ENCODE measurements at places on chromosomes 5 and 9.
A peak's percentile ranks its signal among the peaks of the same experiment; 100 is the strongest.

GRCh38 chr5:125311743-125312142, 565.3 kb upstream of the ZNF608 start:
- no peak for DNase-seq

GRCh38 chr5:10800852-10801251, 39.8 kb upstream of the DAP start:
- no peak for DNase-seq

DNA sequence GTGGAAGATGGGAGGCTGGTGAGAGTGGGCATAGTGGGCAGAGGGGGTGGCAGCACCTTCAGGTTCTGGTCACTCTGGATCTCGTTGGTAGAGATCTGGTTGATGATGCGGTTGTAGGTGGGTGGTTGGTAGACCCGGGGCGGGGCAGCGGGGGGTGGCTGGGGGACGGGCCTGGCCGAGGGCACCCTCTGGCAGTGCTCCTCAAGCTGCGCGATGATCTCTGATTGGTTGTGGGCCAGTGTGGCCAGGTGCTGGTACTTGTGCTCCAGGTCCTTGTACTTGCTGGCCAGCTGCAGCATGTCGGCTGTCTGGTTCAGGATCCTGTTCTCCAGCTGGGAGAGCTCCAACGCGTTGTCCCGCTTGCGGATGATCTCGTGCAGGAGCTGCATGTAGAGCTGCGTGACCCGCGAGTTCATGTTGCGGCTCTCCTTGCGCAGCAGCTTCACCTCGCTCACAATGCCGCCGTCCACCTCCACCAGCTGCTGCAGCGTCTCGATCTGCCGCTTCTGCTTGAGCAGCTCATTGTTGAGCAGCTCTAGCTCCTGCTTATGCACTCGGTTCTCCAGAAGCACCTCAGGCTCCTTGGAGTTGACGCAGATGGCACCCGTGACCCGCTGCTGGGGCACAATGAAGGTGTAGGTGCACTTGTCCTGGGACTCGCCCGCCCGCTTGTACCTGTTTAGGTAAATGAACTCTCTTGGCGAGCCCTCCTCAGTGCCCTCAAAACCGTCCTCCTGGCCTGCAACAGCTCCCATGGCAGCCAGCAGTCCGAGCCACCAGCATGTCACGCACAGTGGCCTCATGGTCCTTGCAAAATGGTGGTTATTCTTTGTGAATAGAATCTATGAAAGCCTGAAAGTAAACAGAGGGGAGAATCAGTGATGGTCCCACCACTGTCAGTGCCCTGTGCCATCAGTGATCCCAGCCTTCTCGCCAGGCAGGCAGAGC, 14.2 kb downstream of the ANGPTL2 start:
- no peak for DNase-seq

DNA sequence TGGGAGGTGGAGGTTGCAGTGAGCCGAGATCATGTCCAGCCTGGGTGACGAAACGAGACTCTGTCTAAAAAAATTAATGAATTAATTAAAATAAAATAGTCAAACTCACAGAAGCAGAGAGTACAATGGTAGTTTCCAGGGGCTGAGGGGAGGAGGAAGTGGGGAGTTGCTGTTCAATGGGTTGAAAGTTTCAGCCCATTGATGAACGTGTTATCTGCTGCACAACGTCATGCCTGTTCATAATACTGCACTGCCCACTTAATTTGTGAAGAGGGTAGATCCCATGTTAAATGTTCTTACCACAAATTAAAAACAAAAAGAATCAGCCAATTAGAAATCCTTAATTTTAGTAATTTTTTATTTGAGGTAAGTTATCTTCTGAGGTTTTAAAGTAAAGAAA, 16.4 kb upstream of the RUFY1 start:
- DNase-seq, result no peak

DNA sequence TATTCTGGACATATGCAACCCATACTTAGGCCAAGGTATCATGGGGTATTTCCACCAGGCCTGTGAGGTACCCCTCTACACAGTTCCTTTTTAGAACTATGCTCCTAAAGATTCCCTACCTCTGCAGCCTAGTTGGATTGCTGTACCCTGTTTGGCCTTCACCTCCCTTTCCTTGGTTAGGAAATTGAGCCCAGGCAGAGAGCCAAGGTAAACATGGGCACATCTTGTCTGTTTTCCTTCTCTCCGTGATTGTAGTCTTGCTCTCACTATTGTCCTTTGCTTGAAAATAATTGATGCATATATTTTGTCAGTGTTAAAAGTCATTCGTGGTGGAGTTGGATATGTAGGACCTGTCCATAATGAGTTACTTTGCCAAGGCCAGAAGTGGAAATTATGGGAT, 26.7 kb downstream of the BDP1 start:
- no peak for DNase-seq

GRCh38 chr5:170136506-170136905, 30.8 kb downstream of the FOXI1 start:
- no peak for DNase-seq

DNA sequence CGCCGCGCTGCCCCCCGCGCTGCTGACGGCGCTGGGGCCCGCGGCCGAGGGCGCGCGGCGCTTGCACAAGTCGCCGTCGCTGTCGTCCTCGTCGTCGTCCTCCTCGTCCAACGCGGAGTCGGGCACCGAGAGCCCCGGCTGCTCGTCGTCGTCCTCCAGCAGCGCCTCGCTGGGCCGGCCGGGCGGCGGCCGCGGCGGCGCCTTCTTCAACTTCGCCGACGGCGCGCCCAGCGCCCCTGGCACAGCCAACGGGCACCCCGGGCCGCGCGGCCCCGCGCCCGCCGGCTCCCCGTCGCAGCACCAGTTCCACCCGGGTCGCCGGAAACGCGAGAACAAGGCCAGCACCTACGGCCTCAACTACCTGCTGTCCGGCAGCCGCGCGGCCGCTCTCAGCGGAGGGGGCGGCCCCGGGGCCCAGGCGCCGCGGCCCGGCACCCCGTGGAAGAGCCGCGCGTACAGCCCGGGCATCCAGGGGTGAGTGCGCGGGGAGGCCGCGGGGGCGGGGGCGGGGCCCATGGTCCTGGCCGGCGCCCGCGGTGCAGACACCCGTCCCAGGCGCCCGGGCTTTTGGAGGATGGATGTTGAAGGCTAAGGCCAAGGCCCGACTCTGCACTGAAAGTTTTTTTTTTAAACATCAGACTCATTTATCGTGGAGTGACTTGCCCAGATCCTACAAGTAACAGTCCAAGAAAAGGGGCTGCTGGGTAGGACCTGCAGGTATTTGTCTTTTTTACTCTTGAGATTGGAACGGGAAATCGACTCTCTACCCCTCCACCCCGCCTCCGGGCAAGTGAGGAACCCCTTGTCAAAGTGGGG, 1.2 kb downstream of the TENT4A start:
- peak; percentile 16 for DNase-seq

GRCh38 chr5:164362835-164363234, 857.4 kb downstream of the MAT2B start:
- no peak for DNase-seq

DNA sequence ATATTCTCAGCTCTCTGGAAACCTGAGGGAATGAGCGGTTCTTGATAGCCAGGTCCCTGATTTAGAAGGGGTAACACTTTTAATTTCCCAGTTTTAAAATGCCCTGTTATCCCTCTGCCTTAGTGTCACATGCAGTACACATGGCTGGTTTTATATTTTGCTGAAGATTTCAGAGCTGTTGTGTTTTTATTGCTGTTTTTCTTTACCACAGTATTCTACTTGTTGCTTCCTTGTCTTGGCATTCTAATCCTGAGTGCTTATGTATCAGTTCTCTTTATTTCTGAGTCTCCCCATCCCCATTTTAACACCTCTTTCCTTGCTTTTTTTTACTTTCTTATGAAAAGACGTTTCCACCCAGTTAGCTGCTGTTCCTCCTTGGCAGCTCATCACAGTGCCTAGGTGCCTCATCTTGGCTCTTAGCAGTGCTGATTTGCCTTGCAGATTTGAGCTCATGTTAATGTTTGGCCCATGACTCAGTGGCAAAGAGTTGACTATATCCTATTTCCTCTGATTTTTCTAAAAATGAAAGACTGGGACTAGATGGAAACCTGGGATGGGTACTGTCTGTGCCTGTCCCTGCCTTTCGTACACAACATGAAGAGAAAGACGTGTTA, 3.7 kb downstream of the MTRR start:
- DNase-seq, result no peak

GRCh38 chr5:16855485-16855884, 80.6 kb downstream of the MYO10 start:
- DNase-seq, result no peak

GRCh38 chr5:99929806-99930135, 605.4 kb upstream of the FAM174A start:
- DNase-seq, result no peak

GRCh38 chr9:130118841-130119518, 53.2 kb upstream of the NCS1 start:
- peak; percentile 73 for DNase-seq

- DNase-seq, result no peak
Measured at GRCh38 chr9:101365181-101365580, 19.6 kb downstream of the BAAT start.

DNA sequence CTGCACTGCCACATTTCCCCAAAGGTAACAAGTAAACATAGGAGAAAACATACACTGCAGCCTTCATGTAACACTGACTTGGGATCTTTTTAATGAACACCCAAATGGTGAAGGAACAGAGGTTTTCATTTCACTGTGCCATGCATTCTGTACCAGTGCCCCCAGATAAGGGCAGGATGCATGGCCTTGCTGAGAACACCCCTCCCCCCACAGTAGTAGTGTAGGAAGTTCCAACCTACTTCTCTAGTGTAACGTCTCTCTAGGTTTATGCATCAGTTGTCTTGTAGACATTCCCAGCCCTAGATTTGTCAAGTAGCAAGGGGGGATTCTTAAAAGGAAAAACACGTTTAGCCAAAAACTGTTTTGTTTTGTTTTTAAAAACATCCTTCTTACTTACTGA, 29.9 kb downstream of the MAP3K1 start:
- DNase-seq, result peak; percentile 58

DNA sequence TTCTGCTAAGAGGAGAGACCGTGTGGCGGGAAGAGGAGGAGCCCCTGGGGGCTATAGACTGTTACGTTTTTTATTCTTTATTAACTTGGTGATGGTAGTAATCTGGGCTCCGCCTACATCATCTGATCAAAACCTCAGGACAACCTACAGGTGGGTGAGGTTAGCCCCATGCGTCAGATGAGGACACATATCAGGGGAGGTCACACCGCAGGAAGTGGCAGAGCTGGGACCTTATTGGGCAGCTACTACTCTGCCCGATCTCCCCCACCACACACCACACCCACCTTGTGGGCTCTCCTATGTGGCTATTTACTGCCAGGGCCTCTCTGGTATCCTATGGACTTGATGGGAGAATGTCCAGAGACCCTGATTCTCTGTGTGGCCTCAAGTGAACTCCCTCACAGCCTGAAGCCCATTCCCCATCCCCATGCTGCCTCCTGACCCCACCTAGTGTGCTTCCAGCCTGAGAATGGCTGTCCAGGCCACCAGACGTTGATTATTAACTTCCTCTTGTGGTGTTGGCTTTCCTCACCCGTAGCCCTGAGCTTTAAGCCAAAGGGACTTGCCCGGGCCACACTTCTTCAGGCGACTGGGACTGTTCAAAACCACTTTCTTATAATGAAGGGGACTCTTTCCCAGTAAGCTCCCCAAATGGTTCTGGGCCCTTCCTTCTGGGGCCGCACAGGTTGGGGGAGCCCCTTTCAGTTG, 8.2 kb downstream of the UNC5A start:
- peak; percentile 20 for DNase-seq

- DNase-seq, result peak; percentile 86
Measured at GRCh38 chr5:154811653-154812465, 38.5 kb downstream of the FAXDC2 start.

DNA sequence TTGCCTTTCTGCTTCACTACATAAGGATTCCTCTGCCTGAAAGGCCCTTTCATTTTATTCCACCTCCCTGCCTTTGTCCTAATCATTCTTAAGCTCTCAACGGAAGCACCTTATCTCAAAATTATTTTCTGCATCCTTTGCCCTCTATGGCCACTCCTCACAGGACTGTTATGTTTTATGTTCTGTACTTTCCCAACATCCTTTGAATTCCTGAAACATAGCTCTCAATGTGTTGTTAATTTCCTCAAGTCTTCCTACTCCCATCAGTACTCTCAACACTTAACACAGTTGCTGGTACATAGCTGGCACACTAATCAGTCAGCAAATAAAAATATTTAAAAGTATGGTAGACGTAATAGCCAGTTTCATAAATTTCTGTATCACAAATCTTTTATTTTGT, 193.0 kb downstream of the RFX3 start:
- no peak for DNase-seq

DNA sequence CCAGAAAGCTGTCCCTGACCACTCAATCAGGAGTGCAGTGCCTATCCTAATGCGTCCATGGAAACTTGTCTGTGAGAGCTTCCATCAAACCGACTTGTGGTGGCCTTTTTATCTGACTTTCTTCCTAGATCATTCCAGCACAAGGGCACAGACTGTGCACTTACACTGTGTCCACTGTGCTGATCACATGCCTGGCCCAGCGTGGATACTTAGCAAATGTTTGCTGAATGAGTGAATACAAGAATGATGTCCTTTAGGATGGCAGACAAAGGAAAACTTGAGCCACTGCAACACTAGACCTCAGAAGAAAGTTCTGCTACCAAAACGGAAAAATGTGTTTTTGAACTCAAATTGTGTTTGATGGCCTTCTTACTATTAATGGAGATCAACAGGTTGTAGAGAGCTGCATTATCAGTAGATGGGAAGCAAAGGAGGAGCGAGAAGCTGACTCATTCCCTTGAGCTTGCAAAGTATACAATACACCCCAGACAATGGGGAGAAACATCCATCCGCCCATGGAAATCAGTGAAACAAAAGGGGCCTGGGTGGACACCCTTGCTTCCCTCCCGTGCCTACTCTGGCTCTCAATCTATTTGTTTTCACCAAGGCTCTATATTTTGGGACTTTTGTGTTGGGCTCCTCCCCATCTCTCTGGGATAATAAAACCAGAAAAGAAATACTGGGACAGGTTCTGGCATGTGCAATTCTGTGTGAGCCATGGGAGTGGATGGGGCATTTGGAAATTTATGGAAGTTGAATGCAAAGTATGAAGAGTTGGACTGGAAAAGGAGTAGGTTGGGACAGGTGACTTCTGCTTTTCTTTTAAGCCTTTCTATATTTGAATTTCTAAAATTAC, 76.2 kb upstream of the ZFAND5 start:
- no peak for DNase-seq

- no peak for DNase-seq
Measured at GRCh38 chr9:26219961-26220360, 541.7 kb upstream of the TUSC1 start.

GRCh38 chr9:93480262-93480661, 26.9 kb upstream of the FAM120AOS start:
- DNase-seq, result no peak

DNA sequence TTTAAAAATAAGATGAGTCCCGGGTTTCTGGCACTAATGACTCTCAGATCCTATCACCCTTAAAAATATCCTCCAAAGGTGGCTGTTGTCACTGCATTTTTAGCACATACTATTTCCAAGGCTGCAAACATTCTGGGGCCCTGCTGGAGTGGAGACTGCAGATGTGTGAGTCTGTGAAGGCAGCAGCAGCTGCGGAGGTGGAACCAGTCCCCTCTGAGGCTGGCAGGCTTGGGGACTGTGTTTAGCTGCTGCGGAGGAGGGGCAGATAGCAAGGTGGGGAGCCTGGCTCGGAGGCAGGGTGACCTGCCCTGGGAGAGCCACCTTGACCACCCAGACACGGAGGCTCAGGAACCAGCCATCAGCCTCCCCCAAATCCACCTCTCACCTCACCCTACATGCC, 77.0 kb downstream of the C5orf15 start:
- no peak for DNase-seq

GRCh38 chr5:111348661-111349329, 124.6 kb downstream of the CAMK4 start:
- no peak for DNase-seq
